ENCODE measurements at places on chromosomes 4 and X.

DNA sequence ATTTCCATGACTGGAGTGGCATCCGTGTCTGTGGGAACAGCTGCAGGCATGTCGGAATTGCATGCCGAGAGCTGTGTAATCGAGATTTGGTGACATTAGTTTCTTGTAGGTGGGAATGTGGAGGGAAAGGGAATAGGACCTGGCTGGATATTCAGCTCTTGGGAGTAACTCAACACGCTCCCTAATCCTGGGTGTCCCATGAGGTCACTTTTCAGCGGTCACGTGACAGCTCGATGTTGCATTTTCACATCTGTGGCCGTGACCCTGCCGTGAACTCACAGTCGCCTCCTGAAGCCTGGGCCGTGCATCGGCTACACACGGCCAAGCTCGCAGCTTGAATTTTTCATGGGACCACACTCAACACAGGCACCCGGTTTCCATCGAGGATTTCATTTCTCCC lies 25.8 kb upstream of the PSAPL1 start:
- DNase-seq: no peak

GRCh38 chrX:107171369-107172102 lies 34.7 kb downstream of the NUP62CL start:
- no peak for DNase-seq

GRCh38 chr4:91837608-91838029 lies 466.1 kb upstream of the GRID2 start:
- DNase-seq: no peak

DNA sequence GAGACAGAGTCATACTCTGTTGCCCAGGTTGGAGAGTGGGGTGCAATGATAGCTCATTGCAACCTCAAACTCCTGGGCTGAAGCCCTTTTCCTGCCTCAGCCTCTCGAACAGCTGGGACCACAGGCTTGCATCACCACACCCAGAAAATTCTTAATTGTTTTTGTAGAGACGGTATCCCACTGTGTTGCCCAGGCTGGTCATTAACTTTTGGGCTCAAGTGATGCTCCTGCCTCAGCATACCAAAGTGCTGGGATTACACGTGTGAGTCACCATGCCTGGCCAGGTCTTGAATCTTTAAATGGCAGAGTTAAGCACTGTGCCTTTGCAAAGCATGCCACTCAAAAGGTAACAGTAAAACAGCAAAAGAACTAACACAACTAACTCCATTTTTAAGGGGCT lies 28.6 kb upstream of the BBS12 start:
- DNase-seq: no peak

DNA sequence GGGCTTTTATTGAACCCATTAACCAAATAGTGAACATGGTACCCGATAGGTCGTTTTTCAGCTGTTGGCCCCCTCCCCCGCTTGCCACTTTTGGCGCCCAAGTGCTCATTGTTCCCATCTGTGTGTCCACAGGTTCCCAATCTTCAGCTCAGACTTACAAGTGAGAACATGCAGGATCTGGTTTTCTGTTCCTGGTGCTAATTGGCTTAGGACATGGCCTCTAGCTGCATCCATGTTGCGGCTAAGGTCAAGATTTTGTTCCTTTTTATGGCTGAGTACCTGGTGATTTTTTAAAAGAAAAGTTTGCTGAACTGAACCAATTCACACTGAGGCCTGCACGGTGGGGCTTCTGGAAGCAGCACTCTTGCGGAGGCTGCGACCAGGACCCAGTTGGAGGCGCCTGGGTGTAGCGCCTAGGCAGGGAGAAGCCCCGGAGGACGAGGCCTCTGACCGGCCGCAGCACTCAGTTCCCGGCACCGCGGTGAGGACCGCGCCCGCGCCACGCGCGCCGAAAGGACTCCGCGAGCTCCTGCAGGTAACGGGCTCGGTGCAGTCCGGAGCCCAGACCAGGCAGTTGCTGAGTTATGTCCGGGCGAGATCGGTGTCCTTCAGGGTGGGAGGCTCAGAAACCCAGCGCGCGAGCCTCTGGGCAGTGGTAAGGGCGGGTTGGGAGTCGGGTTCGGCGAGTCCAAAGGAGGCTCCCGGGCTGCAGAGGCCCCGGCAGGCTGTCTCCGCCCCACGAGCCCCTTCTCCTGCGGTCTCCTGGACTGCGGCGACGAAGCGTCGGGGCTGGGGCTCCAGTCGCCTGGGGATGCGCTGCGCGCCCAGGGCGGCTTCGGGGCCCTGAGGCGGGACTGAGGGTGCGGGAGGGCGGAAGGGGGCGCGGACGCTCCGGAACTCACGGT lies 15.8 kb upstream of the SLC25A4 start:
- no peak for DNase-seq

GRCh38 chr4:103397541-103397940 lies 199.4 kb upstream of the CENPE start:
- no peak for DNase-seq

DNA sequence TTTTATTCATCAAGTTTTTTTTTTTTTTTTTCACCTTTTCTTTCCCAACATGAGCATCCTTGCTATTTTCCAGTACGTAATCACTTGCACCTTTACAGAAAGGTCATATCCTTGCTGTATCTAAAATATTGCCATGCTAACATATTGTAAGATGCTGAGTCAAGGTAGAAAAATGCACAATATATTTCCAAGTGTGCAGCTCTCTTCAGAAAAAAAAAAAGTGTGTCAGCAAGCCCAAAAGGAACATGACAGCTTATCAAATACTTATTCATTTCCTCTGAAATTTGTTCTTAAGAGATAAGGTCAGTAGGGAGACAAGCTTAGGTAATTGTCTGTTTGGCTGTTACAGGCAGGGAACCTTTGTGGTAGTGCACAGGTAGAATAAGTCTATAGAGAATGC lies 27.0 kb downstream of the SH2D1A start:
- no peak for DNase-seq

DNA sequence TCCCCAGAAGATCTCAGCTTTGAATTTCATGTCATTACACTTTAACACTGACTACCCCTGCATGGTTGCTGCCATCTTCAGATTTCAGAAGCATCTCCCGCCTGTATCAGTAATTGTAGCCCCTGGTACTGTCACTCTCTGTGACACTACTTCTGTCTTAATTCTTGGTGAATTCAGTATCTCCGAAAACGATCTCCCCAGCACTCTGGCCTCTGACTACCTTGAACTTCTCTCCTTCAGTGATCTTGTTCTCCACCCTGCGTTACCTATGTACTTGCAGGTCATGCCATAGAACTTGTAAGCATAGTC lies 53.8 kb upstream of the ABCG2 start:
- DNase-seq: no peak

DNA sequence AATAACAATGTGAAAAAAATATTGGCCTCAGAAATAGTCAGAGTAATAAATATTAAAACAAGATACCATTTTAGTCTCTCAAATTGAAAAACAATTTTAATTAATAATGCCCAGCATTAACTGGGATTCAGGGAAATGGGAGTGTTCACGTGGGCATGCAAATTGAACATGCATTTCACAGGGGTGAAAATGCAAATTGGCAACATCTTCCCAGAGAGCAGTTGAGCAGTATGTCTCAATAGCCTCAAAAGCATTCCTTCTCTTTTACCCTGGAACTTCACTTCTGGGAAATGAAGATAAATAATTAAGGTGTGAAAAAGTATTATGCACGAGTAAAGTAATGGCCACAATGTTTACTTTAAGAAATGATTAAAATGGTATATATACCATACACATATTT lies 21.3 kb downstream of the NOX1 start:
- DNase-seq: no peak

- DNase-seq: no peak
Measured at GRCh38 chr4:109801895-109802319, at the start of gene CFI. Gene CFI (minus strand): TSS chr4:109801999. CDS start chr4:109801971, 28 bp downstream.

DNA sequence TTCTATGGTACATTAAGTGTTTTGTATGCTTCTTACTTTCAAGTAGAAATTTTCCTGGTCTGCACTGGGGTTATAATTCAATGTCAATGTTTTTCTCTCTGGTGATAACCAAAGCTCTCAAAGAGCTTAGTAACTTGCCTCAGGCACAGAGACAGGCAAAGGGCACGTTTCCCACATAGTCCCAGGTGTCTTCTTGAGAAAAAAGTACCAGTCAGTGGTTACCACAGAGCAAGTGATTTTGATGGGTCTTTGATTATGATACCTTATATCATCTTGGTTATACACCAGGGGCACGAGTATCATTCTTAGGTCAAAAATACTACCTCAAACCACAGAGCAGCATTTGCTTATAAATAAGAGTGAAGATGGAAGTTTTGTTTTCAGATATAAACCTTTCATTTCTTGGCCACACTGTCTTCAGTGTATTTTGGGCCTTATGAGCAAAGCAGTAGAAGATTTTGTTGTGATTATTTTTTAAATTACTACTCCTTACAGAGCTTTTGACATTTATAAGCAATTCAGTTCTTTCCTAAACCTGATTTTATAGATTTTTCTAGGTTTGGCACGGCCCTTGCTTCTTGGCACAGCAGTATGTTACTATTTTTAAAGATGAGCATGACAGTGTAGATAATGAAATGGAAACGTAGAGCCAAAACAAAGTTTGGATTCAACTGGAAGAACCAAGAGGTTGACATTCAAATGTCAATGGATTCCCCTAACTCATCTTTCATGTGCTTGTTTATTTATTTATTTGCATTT lies 85.3 kb upstream of the TLL1 start:
- DNase-seq: no peak

GRCh38 chrX:76172325-76172893 lies 453 bp upstream of the PBDC1 start:
- no peak for DNase-seq

GRCh38 chr4:86344127-86344526 lies 15.7 kb downstream of the MAPK10 start:
- DNase-seq: no peak

DNA sequence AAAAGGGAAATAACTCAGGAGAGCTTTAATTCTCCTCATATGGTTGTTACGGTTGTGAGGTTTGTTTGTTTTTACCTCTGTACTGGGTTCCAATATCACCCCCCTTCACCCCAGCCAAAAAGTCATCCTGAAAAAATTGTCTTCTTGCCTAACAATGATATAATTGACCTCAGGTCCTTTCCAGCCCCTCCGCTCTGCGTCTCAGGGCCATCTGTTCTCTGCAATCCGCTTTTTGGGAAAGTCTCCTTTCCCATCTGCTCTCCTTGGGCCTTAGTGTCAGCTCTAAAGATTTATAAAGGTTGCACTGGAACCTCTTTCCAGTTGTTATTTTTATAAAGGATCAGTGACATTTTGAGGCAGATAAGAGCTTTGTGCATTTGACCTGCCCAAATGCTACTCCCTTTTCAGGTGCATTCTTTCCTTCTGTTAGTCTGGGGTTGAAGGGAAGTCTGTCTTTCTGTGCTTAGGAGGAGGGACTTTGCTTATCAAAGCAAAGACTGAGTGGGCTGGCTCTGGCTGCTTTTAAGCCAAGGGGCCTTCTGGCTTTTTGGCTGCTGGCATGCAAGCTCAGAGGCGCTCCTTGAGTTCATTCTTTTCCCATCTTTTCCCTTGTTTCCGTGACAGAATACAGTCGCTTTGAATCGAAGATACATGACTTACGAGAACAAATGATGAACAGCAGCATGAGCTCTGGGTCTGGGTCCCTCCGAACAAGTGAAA lies 34.1 kb downstream of the DLG3 start:
- no peak for DNase-seq

DNA sequence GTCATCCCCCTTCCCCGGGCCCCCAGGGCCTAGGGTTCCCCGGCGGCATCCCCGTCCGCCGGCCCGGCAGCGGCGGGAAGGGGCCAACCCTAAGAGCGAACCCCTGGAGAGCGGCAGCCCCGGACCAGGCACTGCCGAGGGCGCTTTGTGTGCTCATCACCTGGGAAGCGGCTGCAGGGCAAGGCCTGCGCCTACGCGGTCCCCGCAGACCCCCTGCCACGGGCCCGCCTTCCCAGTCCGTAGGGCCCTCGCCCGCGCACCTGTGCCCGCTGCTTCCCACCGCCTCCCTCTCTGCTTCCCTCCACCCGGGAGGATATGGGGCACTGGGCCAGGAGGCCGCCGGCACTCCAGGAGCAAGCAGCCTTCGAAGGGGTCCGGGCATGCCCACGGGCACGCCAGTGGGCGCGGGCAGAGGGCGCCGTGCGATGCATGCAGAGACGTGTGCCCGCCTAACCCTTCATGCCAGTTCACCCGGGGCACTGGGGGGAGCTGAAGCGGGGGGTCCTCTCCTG lies 2.6 kb downstream of the FLNA start:
- DNase-seq: no peak

DNA sequence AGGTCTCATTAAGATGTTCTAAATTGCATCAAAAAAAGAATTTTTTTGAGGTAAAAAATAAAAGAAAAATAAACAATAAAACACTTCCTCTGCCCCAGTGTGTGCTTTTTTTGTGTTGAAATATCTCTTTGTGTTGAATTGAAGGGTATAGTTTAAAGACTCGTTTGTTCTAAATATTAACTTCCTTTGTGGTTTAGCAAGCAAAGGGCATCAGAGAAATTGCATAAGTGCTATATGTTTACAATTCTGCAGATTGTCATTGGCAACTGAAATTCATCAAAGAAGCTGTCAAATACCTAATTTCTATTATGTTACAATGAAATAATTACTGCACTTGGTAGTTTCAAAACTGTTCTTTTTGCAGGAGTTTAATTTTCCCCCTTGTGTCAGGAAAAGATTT lies 260.5 kb downstream of the DKK2 start:
- DNase-seq: no peak

Measured in stimulated activated CD4-positive, alpha-beta T cell treated with anti-CD3 and anti-CD28 coated beads, Interleukin-1b, Interleukin-23, amount 100 ng/mL, for 48 hours (primary cell).